NCI-H1048 (cell line): ENCODE measurements at places on chromosomes 3 and 15.

- no peak for DNase-seq
These were observed 13.2 kb upstream of the IQCF6 start for GRCh38 chr3:51792206-51792605.

DNA sequence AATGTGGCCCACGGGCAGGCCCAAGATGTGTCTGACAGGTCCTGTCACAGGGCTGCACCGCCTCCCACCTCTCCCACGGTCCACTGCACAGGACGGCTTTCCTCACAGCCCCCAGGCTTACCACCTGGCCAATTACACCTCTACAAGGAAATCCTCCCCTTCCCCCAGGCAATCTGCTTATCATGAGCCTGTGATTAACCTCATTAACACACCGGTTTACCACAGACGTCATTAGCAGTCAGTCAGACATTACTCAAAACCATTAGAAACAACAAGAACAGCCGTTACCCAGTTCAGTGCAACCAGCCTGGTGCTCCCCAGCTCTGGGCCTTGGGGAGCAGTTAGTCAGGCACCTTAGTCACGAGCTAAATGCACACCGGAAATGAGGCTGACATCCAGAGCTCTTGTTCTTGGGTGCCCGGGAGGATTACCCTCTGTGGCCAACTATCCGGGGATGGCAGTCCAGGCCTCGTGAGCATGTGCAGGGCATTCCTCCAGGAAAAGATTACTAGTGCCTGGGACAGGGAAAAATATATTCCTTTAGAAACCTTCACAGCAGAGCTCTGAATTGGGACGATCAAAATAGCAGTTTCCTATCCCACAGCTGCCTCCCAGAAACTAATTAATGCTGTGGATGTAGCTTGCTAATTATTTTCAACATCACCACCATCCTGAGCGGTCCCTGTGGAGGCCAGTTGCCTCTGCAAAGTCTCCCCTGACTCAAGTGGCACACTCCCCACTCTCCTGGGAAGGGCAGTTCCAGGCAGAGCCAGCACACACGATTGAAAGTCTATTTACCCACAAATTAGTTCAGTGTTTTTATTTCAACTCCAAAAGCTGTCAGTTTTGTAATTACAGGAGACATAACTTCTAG is 117.4 kb upstream of the ZBED2 start:
- DNase-seq, result no peak

- DNase-seq, result no peak
These were observed 25.8 kb downstream of the LRRN1 start for GRCh38 chr3:3825035-3825434.

GRCh38 chr3:113064183-113064582 is 73.4 kb downstream of the GTPBP8 start:
- DNase-seq, result no peak

DNA sequence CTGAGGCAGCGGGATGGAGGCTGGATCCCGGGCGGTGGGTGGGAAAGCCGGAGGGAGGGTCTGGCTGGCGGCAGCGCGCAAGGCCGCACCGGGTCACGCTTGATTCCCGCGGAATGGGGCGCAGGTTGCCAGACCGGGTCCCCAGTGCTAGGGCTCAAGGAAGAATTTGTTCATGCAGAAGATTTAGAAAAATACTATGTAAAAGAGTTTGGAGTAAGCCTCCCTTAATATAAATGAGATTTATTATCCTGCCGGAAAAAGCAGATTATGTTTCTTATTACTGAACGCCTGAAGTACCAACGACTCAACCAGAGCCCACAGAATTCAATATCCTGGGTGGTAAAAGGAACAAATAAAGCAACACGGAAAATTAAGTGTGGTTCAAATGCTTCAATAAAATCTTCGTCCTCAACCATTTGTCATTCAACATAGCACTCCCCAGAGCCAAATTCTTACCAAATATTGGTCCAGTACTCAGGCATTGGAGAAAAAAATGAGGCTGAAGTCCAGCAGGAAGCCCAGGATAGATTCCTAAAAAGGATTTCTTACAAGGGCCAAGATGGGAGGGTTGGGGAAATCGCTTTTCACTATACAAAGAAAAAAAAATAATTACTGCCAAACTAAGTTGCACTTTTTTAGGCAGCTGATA is 1.2 kb upstream of the ZBTB20 start:
- DNase-seq, result no peak

DNA sequence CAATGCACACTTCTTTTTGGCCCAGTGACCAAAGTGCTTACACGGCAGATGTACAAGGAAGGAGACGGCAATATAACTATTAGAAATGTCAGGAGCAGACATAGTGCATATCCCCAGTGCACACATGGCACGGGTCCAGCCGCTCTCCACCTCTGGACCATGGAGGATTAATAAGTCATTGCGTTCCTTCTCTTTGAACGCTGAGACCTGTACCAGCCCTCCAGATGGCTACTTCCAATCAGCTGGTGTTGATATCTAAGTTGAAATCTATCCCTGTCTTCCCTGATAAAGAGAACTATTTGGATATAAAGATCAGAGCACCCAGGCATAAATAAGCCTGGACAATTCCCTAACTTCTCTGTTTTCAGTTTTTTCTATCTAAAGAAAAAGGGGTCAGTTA is 212.5 kb downstream of the CADPS start:
- DNase-seq, result no peak

GRCh38 chr3:170726976-170727661 is 141.2 kb upstream of the SLC7A14 start:
- DNase-seq, result no peak

- DNase-seq, result no peak
These were observed 3.3 kb downstream of the SRGAP3 start for GRCh38 chr3:9246189-9246588.

GRCh38 chr3:38017445-38018295 is 11.8 kb downstream of the PLCD1 start:
- DNase-seq, result no peak

GRCh38 chr3:178170698-178171535 is 365.3 kb upstream of the KCNMB2 start:
- DNase-seq, result no peak

DNA sequence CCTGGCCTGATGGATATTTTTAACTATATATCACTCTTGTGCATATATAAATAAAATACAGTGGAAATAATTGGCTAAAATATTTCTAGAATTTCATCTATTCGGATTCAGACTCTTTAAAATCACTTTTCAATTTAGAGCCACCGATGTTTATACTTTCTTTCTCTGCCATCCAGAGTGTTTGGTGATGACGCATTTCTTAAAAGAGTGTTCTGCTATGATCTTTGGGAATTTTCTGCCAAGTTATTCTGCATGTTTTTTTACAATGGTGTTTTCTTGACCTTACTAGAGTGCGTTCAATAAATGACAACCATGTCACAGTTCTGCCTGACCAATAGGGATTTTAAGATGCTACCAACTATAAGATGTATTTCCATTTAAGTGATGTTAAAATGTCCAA is 30.2 kb downstream of the PPP2R3A start:
- no peak for DNase-seq

DNA sequence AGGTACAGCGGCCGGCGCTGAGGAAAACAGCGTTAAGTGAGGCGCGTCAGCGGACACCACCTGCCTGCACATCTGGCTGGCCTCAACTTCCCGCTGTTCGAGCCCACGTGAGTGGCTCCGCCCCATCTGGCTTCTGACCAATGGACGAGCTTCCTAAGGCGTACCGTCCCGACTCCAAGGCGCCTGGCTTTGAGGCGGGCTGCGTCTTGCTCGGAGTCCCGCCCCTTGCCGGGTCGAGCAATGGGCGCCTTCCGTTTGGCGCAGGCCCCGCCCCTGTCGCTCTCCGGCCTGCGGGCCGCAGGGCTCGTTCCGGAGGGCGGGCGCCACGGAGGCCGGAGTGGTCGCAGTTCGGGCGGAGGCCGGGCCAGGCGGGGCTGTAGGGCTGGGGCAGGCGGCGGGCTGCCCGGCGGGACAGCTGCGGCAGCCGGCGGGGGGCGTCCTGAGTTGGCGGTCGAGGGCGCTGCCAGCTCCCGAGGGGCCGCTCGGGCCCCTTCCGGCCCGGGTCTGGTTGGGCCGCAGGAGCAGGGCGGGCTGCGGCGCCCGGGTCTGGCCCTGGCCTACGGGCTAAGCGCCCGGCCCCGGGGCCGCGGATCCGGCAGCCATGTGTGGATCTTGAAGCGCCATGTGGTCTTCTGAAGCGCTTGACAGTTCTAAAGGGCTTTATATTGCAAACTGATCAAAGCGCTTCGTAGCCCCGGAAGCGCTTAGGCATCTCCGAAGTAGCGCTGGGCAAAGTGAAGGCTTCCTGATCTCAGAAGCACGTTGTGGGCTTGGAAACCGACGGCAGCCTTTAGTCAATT is at the start of gene TATDN2:
TATDN2 (plus strand) TSS at position 276 of the 800 bp plus-strand sequence. CDS start 742 bp downstream, outside the sequence.
- peak; percentile 87 for DNase-seq

GRCh38 chr15:68695061-68695595 is 116.3 kb downstream of the CORO2B start:
- DNase-seq, result no peak

DNA sequence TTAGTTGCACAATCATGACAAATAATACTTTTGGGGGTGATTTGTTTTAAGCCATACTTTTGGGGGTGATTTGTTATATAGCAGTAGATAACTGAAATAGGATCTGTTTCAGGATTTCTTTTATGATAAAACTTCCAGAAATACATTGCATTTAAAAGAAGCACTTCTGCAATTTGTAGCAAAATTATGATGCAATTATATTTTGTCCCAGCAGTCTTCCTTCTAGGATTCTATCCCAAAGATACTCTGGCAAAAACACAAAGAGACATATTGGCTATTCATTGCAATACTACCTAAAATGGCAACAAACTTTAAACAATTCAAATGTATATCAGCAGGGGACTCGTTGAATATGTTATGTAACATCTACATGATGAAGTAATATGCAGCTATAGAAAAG is 78.9 kb upstream of the ANKRD28 start:
- no peak for DNase-seq
